ENCODE measurements at places on chromosomes 13 and 19.

DNA sequence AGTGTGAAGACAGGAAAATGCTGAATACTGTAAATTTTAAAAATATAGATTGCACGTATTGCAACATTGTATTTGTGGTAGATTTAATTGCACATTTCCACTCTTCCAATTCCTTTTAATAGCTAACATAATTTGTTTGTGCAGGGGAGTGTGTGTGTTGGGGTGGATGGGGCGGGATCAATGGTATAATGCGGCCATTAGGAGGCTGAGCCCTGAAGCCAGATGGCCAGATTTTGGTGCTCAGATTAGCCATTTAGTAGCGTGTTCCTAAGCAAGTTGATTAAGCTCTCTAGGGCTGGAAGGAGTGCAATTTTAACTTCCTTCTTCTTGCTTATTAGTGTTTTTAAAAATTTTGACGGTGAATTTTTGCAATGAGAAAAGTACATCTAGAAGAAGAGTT lies 5.8 kb downstream of the OXGR1 start:
- no peak for DNase-seq

- DNase-seq = no peak
These were observed 1.7 kb downstream of the SAMD1 start for GRCh38 chr19:14088634-14089411.

DNA sequence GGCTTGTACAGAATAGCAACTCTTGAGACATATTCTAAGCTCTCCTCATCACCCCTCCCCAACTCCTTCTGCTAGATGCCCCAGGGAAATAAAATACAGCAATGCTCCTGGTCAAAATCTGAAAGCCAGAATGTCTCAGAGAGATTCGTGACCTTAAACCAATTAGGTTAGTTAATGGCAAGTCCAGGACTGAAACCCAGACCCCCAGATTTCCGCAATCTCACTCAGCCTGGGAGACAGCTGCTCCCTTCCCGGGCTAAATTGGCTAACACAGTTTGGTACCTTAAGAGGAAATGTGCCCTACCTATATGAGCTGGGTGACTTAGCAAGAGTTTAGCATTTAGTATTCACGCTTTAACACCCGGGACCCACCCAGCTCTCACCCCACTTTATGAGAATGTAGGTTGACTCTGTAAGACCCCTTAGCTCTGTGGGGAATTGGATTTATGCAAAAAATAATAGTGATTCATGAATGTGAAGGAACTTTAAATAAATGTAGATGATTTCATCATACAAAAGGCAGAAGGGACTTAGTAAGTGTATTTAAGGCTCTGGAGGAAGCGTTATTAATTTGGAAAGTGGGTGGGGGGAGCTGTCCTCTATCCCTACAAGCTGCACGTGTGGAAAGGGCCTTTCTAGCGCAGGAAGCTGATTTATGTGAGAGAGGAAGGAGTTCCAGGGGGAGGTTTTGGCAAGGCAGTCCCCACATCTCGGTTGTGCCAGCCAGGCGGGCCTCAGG lies 1.1 kb downstream of the DLEU7 start:
- no peak for DNase-seq

- DNase-seq = no peak
These were observed 53.0 kb downstream of the ARHGEF7 start for GRCh38 chr13:111168107-111168506.

DNA sequence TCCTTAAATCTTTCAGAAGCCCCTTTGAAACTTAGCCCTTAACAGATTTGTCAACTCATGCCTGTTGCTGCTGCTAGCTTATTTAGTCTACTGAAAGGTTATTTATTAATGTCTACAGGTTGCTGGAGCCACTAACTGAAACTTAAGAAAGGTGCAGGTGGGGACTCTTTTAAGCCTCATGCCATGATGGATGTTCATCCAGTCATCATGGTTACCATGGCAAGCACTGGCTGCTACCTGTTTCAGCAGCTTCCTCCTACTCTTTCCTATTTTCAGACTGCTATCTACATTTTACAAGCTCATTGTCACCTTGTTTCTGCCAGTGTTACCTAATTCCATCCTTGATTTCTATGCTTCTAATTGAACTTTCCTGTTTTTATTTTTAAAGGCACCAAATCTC lies 27.1 kb downstream of the DGKH start:
- DNase-seq = no peak

DNA sequence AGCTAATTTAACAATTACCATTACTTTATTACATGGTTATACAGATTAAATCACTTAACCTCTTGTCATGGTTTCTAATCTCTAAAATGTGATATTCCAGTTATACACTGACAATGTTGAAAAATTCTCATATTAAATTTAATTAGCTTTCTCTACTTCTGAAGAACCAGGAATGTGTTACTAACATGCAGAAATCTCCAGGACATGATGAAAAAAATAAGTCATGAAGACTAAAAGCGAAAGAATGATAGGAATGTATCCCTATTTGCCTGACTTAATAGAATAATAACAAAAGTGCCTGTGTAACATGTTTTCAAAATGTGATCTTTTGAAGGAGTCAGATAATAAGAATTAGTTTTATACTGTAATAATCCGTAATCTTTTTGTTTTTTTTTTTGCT lies 2823.7 kb upstream of the PCDH20 start:
- no peak for DNase-seq

- DNase-seq = peak; percentile 23
These were observed at the start of gene BICRA for GRCh38 chr19:47608969-47609905. BICRA (plus strand) TSS chr19:47609134; CDS start chr19:47673575, 64,441 bp downstream.

DNA sequence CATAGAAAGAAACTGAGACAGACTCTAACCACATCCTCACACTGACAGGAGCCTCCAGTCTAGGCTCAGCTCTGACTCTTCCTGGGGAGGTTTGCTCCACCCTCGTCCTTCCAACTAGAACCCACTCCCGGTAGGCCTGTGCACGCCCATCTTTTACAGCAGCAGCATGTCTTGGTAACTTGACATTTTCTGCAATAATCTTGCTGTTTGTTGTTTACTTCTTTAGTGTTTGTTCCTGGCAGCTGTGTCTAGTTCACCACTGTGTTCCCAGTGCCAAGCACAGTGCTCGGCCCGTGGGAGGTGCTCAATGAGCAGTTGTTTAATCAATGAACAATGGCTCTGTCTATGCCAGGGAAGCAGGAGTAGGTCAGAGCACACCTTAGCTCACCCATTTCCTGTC lies 23.1 kb upstream of the ZNF729 start:
- DNase-seq = no peak

GRCh38 chr13:107211073-107211472 lies 643.1 kb upstream of the ARGLU1 start:
- DNase-seq = no peak

Data from GOT3 (cell line).